Placental pericyte (primary cell): ENCODE measurements at places on chromosomes 7 and 10. TPM values are rescaled to one million over a fixed set of nuclear protein-coding genes. Genes with fewer than 3 reads are reported as not detected.

The TSPAN13 gene
- total RNA-seq, result 15.5 and 46.8 TPM in 2 replicates

The HOXA10 gene
- total RNA-seq, result 15.5 and 23.3 TPM in 2 replicates

The CPA1 gene
- total RNA-seq, result 1.8 TPM in 1 of 2 replicates, not detected in the other

The OR2A1 gene
- total RNA-seq, result 0.14 TPM in 1 of 2 replicates, not detected in the other

The SFTPA1 gene
- not detected in 2 replicates for total RNA-seq

The IDI2 gene
- total RNA-seq, result not detected in 2 replicates

The AOC1 gene
- not detected in 2 replicates for total RNA-seq

The HIF1AN gene
- 10.7 and 13.2 TPM in 2 replicates for total RNA-seq

The GATA3 gene
- total RNA-seq, result 0.29 TPM in 1 of 2 replicates, not detected in the other

The NEUROG3 gene
- not detected in 2 replicates for total RNA-seq

The OR2A42 gene
- total RNA-seq, result not detected in 2 replicates

The CLRN3 gene
- not detected in 2 replicates for total RNA-seq

The DDX50 gene
- 37.2 and 37.9 TPM in 2 replicates for total RNA-seq

The AGAP4 gene
- total RNA-seq, result 4.4 and 6.3 TPM in 2 replicates

The LAMB1 gene
- 373 and 409 TPM in 2 replicates for total RNA-seq

The AKR1D1 gene
- not detected in 2 replicates for total RNA-seq

The GLI3 gene
- 5.9 and 8.2 TPM in 2 replicates for total RNA-seq

The FGFBP3 gene
- 0.29 and 0.66 TPM in 2 replicates for total RNA-seq

The ZCWPW1 gene
- total RNA-seq, result 0.43 and 0.88 TPM in 2 replicates
